Suprapubic skin (tissue), 4 donors: ENCODE measurements at places on chromosomes 13 and 19. TPM values are rescaled to one million over a fixed set of nuclear protein-coding genes. Genes with fewer than 3 reads are reported as not detected.
A peak's percentile ranks its signal among the peaks of the same experiment; 100 is the strongest.

DNA sequence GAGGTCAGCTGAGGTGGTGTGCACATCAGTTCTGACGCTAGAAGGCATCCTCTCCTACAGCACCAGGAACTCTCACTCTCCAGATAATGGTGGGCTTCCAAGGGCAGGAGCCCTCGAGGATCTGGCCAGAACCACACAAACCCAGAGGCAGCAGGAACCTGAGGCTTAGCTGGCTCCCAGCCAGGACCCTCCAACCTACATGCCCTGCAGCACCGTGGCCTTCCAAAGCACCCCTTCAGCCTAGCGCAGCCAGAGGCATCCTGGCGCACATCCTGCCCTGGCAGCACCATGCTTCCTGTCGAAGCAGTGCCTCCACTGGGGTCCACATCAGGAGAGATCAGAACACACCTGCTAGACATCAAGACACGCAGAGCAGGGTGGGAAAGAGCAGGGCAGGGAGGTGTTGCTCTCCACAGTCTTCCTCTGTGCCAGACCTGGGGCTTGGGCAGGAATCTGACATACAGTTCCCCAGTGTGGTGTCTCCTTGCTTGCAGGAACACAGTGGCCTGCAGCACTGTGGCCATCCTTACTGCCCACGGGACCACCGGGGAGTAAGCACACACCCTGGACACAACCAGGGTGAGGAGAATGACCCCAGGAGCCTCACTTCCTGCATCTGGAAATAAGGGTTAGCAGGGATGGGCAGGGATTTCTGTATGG is 21.7 kb downstream of the TUBA3C start:
- no peak overlapping the region for H3K4me3 ChIP-seq
- no peaks in the 10 kb centered on the region for H3K4me1 ChIP-seq
- DNase-seq: no peak

The F7 gene
- not detected for total RNA-seq

The METTL21C gene
- total RNA-seq: not detected

GRCh38 chr19:6671960-6672359 is 2.0 kb upstream of the TNFSF14 start:
- H3K4me3 ChIP-seq: no peak overlapping the region
- H3K36me3 ChIP-seq: no peaks in the 10 kb centered on the region
- DNase-seq: no peak
- no peaks in the 10 kb centered on the region for H3K27me3 ChIP-seq
- H3K27ac ChIP-seq: no peak overlapping the region

DNA sequence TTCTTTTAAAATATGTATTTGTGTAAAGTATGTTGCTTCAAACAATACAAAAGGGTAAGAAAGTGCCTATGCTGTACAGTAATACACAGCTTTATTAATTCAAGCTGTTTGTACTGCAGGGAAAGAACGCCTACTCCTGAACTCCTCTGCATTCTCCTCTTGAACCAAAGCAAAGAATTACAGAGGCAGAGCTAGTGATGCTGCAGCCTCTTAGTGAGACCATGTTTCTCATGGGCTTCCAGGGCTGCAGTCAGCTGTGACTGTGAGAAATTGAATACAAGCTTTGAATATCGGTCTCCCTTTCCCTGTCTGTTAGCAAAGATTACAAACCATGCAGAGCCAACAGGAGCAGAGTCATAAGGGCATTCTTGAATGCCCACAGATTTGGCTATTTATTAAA is 248.5 kb downstream of the SLITRK1 start:
- no peak overlapping the region for H3K4me3 ChIP-seq
- no peaks in the 10 kb centered on the region for H3K27me3 ChIP-seq
- H3K4me1 ChIP-seq: no peaks in the 10 kb centered on the region
- no peak for DNase-seq
- no peak overlapping the region for H3K27ac ChIP-seq

GRCh38 chr13:100694722-100695508 is 20.3 kb upstream of the TMTC4 start:
- no peaks in the 10 kb centered on the region for H3K36me3 ChIP-seq
- H3K4me1 ChIP-seq: no peaks in the 10 kb centered on the region
- no peak overlapping the region for H3K27ac ChIP-seq
- no peak overlapping the region for H3K4me3 ChIP-seq

DNA sequence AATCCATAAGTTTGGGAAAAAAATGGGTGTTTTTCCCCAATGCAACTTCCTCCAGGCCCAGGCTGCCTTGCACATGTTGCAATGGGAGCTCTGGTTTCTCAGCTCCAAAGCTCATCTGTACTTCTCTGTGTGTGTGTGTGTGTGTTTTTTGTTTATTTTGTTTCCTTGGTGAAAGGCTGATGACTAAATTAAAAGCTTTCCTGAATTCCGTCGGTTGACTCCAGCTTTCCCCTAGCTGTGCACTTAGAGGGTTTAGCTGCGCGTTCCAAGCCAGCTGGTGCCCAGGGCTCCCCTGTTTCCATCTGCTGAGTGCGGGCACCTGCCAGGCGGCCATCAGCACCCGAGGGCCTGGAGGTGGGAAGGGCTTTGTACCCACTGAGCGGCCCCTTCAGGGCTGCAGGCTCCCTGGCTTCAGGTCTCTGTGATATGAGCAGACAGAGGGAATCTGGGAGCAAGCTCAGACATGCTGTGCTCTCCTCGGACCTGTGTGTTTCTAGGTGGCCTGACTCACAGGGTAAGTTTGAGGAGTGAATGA is 129.1 kb upstream of the SOX1 start:
- no peak overlapping the region for H3K27ac ChIP-seq
- no peaks in the 10 kb centered on the region for H3K36me3 ChIP-seq
- H3K4me1 ChIP-seq: peaks cover 12% of the 10 kb centered on the region
- H3K27me3 ChIP-seq: no peaks in the 10 kb centered on the region

The SRRM5 gene
- not detected for total RNA-seq

DNA sequence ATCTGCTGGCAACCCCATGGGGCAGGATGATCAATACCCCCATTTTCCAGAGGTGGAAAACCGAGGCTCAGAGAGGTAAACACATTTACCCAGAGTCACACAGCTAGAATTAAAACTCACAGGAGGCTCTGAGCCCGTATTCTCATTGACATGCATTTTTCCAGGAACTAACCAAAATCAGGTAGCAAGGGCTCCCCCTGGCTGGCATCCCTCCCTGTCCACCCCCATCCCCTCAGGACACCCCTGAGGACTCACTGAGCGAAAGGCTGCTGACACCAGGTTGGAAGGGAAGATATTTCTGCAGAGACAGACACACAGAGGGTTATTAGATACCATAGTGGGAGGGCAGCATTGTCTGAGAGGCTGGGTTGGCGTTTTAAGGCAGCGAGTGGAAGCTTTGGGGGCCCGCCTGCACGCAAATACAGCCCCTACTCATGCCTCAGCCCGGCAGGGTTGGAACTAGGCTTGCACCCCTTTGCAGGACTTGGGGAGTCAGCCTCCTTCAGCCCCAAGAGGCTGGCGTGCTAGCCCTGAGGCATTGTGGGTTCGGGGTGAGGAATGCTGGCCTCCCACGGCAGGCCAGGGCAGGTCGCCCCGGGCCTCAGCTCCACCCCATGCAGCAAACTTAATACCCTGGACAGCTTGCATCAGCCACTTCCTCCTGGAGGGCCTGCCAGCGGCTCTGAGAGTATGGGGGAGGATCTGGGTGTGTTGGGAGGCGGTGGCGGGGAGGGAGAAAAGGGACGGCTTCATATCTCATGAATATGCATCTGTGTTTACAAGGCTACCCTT is 3.9 kb downstream of the SLC1A5 start:
- peaks cover 73% of the 10 kb centered on the region for H3K4me1 ChIP-seq
- DNase-seq: peak; percentile 90
- peaks cover 31% of the 10 kb centered on the region for H3K36me3 ChIP-seq
- peak overlapping the region; percentile 95 for H3K4me3 ChIP-seq
- H3K27ac ChIP-seq: peak overlapping the region; percentile 90

The PRMT1 gene
- total RNA-seq: 101 TPM

- H3K27ac ChIP-seq: no peak overlapping the region
- no peak overlapping the region for H3K4me3 ChIP-seq
- no peaks in the 10 kb centered on the region for H3K27me3 ChIP-seq
- H3K36me3 ChIP-seq: no peaks in the 10 kb centered on the region
- no peaks in the 10 kb centered on the region for H3K4me1 ChIP-seq
Measured at GRCh38 chr13:22592515-22592914, 588.3 kb upstream of the SGCG start.
